ENCODE measurements at places on chromosomes 1 and 21. TPM values are rescaled to one million over a fixed set of nuclear protein-coding genes. Genes with fewer than 3 reads are reported as not detected.

- DNase-seq, result no peak
Observed at GRCh38 chr1:27605796-27606707, 2.1 kb upstream of the AHDC1 start.

DNA sequence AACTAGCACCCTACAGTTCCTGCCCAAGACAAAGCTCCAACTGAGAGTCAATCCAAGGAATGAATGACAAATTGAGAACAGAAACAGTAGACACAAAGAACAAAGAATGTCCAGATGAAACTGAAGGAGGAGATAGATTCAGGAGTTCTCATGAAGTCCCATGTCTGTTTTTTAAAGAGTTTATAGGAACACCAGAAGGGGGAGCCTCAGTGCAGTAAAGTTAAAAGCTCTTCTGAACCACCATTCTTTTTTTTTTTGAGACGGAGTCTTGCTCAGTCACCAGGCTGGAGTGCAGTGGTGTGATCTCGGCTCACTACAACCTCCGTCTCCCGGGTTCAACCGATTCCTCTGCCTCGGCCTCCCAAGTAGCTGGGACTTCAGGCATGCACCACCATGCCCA lies 323.6 kb downstream of the MRPL39 start:
- no peak for DNase-seq

- no peak for DNase-seq
Observed at GRCh38 chr1:33872275-33872674, 8.4 kb downstream of the HMGB4 start.

GRCh38 chr1:73218995-73219546 lies 936.7 kb upstream of the NEGR1 start:
- no peak for DNase-seq

AGRN gene
- total RNA-seq, result 3.4 TPM

GRCh38 chr1:113128116-113128515 lies 55.1 kb downstream of the LRIG2 start:
- no peak for DNase-seq

DNA sequence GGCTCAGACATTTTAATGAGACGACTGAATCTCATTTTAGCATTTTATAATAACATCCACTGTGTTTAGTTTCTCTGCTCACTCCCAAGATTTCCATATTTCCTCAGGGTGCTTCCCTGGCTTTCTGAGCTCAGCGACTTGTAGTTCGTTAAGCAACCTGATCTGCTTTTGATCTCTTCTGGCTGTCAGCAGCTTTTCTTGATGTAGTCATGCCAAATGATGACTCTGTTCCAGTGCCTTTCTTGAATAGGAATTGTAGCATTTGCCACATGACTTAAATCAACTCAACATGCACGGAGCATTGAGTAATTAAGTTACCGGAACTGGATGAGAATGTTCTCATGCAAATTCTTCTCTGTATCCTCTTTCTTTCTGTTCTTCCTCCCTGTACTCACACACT lies 246.1 kb downstream of the FMN2 start:
- DNase-seq, result no peak

Measured in psoas muscle (tissue), 8 donors.